ENCODE measurements at places on chromosomes 5 and 9. TPM values are rescaled to one million over a fixed set of nuclear protein-coding genes. Genes with fewer than 3 reads are reported as not detected.

- DNase-seq = no peak
Measured at GRCh38 chr9:1879501-1879900, 135.6 kb upstream of the SMARCA2 start.

- DNase-seq = no peak
Measured at GRCh38 chr5:83441747-83442146, 29.8 kb upstream of the VCAN start.

GRCh38 chr9:133905493-133905892 is 86.6 kb downstream of the VAV2 start:
- no peak for DNase-seq

The AQP3 gene
- total RNA-seq = not detected

- no peak for DNase-seq
Measured at GRCh38 chr9:129402371-129402739, 218.5 kb downstream of the C9orf50 start.

The WNT8A gene
- total RNA-seq = not detected

GRCh38 chr5:133455676-133456075 is 156.7 kb downstream of the FSTL4 start:
- no peak for DNase-seq

GRCh38 chr9:3268223-3268622 is 257.6 kb downstream of the RFX3 start:
- no peak for DNase-seq

- DNase-seq = peak; percentile 54
Measured at GRCh38 chr9:92947268-92948037, at the start of gene FGD3. Gene FGD3 (plus strand): TSS chr9:92947523. CDS start chr9:92976257, 28,734 bp downstream.

DNA sequence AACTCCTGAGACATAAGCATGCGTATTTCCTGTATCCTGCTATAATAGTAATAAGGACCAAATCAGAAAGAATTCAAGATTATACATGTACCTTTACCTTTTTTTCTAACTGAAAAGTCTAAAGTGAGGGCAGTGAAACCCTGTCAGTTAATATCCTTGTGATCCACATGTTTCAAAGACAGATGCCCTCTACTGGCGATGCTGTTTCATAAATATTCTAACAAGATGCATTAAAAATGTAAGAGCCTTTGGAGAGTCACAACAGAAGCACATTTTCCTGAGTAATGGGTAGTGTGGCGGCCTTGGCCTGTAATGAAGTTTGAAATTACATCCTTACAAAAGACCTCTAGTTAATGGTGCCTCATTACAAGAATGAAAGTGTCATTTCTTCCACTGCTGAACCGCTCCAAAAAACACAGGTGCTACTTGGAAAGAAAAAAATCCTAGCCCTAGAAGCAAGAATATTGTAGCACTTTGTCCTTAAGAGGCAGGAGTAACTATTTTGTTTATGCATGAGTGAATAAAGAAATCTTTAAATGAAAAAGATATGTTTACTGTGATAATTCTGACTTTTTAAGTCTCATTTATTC is 232.6 kb downstream of the EPB41L4A start:
- DNase-seq = peak; percentile 68

DNA sequence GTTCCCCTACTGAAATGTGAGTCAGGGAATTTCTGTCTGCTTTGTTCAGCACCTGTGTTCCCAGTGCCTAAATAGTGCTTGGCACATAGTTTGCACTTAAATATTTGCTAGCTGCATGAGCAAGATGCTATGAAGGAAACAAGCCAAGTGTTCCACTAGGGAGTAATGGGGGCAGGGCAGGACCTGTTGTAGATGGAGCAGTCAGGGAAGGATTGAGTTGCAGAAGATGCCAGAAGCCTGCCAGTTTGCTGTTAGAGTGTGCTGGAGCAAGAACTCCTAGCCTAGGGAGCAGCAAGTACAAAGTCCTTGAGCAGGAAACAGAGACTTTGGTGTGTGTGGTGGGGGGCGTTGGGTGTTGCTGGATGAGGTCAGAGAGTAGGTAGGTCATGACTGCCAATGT is 87.5 kb downstream of the DAB2IP start:
- peak; percentile 55 for DNase-seq

DNA sequence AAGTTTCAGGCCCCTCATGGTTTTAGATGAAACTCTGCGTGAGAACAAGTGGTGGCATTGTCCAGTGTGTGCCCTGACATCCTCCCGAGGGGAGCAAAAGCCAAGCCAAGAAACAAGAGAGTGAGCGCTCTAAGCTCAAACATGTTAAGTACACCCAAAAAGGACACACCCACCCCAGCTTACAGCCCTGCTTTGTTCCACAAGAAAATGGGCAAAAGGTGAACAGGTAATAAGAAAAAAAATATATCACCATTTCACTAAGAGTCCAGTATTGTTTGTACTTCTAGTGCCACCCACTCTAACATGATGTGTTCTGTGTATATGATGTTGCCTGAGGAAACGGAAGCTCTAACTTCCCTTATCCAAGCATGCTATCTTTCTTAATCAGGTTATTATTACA is 278.2 kb downstream of the SLIT3 start:
- no peak for DNase-seq

The FBP2 gene
- not detected for total RNA-seq

GRCh38 chr5:74717596-74717995 is 32.6 kb downstream of the HEXB start:
- DNase-seq = no peak

GRCh38 chr9:109344866-109345265 is 24.0 kb upstream of the EPB41L4B start:
- no peak for DNase-seq

Measured in GM23248 (cell line).